ENCODE measurements at places on chromosomes 5 and 9. TPM values are rescaled to one million over a fixed set of nuclear protein-coding genes. Genes with fewer than 3 reads are reported as not detected.
A peak's percentile ranks its signal among the peaks of the same experiment; 100 is the strongest.

The SPATA9 gene
- polyA plus RNA-seq: 0.25 TPM

The GRXCR2 gene
- polyA plus RNA-seq: 1.1 TPM

GRCh38 chr9:97752274-97752673 is 55.1 kb upstream of the XPA start:
- no peak for DNase-seq

DNA sequence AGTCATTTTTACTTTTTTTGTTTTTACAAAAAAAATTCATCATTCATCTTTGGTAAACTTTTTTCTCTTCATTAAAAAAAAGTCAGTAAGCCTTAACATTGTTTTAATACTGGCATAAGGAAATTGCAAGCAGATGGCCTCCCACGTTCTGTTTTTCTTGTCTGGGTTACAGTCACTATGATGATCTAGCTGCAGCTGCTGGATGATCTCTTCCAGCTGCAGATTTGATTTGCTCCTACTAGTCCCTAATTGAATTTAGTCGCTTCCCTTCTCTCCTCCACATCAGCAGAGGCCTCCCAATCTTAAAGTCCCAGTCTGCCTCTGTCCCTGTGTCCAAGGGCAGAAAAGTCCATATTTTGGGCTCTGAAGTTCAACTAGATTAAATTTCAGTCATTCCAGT is 106.8 kb upstream of the PTGER4 start:
- DNase-seq: peak; percentile 9

GRCh38 chr5:2399804-2400203 is 351.7 kb downstream of the IRX2 start:
- no peak for DNase-seq

DNA sequence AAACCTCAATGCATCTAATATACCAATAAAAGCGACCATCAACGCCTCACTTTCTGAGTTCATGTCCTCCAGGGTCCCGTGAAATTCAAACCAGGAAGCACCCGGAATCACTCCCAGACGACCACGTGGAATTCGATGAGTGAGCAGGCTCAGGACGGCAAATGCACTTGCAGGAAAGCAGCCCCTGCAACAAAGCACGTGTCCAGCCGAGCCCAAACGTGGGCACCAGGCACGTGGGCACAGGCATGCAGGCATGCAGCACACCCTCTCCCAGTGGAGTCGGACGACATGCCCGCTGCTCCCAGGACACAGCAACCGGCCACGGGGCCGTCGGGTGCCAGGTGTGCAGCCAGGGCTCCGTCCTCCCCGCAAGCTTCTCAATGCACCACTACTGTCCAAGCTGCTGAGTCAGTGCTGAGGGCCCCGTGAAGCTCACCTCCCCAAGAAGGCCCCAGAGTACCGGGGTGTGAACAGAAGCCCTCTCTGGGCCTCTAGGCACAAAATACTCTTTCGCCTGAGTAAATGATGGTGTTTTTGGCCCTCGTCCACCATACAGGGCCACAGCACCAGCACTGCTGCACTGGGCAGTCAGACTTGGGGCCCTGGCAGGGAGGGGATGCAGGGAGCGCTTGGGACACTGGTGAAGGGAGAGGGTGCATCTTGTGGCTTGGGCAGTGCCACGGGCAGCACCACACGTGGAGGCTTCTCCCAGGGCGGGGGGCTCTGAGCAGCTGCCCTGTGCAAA is 87.6 kb downstream of the VAV2 start:
- no peak for DNase-seq

DNA sequence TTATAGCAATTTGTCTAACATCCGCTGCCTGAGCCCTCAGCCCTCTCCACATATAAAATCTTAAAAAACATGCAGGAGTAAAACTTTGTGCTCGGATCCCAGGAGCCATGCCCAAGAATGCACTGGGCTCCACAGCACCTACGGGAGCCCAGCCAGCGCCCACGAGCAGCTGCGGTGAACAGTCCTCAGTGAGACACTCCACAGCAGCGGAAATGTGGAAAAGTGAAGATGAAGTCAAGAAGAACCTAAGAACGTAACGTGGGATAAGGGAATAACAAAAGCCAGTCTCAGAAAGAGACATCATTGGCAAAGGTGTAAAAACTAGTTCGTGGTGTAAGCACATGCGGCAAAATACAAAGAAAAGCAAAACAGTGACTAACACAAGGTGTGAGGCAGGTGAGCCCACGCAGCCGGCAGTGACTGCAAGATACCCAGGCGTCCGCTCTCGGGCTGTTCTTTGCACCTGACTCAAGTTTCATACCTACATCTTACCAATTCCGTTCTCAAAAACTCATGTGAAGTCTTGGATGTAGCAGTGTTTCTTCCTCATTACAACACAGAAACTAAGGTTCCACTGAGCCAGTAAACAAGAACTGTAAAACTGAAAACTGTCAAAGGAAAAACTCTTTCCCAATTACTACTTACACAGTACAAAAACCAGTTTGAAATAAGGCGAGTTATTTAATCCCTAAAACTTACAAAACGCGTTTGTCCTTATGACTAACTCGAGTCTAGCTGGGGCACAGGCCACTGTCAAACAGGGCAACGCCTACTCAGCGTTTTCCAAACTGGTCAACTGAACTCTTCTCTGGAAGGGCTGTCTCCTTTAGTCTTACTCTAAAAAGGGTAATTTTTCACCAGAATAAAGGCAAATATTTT is 1.7 kb downstream of the CAMSAP1 start:
- no peak for DNase-seq

DNA sequence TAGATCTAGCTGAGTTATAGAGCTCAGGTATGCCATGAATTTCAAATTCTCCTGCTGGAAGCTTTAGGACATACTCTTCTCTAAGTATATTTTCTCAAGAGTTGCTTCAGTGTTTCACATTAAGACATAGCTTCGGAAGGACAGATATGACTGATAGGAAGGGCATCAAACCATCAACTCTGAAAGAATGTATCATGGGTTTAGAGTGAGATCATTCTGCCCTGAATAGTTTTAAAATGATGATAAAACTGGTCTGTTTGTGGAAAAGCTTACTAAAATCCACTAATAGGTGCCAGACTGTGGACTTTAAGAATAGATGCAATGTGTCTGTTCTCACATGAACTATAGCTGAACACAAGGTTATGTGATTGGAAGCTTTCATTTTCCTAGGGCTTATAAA is 8.4 kb downstream of the SPEF2 start:
- DNase-seq: no peak

Data from right cardiac atrium (tissue), 5 donors.